ENCODE measurements at places on chromosomes 16 and 17.

GRCh38 chr16:23131036-23131435, 18.2 kb downstream of the USP31 start:
- no peak for DNase-seq
- H3K36me3 ChIP-seq: peaks cover 6% of the 10 kb centered on the region
- H3K27ac ChIP-seq: no peak overlapping the region
- H3K4me1 ChIP-seq: peaks cover 1% of the 10 kb centered on the region
- no peaks in the 10 kb centered on the region for H3K27me3 ChIP-seq

DNA sequence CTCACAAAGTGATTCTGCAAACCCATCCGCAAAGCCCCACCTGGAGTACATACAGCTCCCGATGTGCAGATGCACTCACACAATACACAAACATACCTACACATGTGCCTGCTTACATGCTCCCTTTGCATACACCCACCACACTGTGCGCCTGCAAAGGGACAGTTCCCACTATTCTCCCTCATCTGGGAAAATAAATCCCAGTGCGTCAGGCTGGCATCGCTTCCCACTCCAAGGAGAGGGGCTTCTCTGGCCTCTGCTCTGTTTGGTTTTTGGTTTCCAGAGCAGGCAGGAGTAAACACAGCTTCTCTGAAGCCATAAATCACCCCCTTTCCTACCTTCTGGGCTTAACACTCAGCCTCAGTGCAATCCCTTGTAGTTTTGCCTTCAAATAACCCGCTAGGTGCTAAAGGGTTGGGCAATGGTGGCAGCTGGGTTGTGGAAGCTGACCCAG, 14.7 kb downstream of the HOXB4 start:
- no peak overlapping the region for H3K4me3 ChIP-seq
- H3K27ac ChIP-seq: no peak overlapping the region
- no peak for DNase-seq

DNA sequence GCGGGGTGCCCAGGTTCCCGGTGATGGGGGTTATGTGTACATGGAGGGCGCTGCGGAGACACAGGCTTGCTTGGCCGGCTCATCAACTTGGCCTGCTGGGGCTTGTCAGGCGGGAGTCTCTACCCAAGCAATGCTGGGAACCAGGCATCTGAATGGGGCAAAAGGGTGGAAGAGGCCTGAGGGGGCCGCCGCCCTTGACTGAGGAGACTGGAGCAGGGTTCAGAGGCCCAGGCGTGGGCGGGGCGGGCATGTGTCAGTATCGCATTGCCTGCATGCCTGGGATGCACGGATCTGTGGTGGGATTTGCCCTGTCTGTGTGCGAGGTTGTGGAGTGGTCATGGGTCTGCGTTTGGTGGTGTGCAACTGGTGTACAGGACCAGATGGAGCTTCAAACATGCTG, 21.1 kb downstream of the ARHGAP23 start:
- no peak overlapping the region for H3K4me3 ChIP-seq
- no peak overlapping the region for H3K27ac ChIP-seq
- H3K4me1 ChIP-seq: peaks cover 3% of the 10 kb centered on the region
- peaks cover 30% of the 10 kb centered on the region for H3K27me3 ChIP-seq
- H3K36me3 ChIP-seq: no peaks in the 10 kb centered on the region
- no peak for DNase-seq

GRCh38 chr17:65292430-65292829, 155.3 kb downstream of the RGS9 start:
- H3K36me3 ChIP-seq: no peaks in the 10 kb centered on the region
- DNase-seq: no peak
- H3K27me3 ChIP-seq: peaks cover 23% of the 10 kb centered on the region
- no peaks in the 10 kb centered on the region for H3K4me1 ChIP-seq

DNA sequence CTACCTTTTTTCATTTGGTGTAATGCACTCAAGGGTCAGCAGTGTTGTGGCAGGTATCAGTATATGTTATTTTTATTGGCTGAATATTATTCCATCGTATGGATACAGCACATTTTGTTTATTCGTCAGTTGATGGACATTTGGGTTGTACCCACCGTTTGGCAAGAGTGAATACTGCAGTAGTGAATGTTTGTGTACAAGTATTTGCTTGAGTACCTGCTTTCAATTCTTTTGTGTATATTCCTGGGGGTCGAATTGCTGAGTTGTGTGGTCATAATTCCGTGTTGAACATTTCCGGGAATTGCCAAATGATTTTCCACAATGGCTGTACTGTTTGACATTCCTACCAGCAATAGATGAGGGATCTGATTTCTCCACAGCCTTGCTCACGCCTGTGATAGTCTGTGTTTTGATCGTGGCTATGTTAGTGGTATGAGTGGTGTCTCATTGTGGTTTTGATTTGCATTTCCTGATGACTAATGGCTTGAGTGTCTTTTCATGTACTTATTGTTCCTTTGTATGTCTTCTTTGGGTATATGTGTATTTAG, 108.4 kb downstream of the OR1D5 start:
- peak overlapping the region; percentile 10 for H3K27ac ChIP-seq
- no peak for DNase-seq
- no peak overlapping the region for H3K4me3 ChIP-seq
- H3K36me3 ChIP-seq: no peaks in the 10 kb centered on the region
- H3K27me3 ChIP-seq: peaks cover 8% of the 10 kb centered on the region

Measured in activated CD8-positive, alpha-beta memory T cell treated with anti-CD3 and anti-CD28 coated beads, Interleukin-2, amount 10 ng/mL, durations not matched to agents 7 days and 5 days (primary cell).